Stimulated activated CD4-positive, alpha-beta T cell treated with anti-CD3 and anti-CD28 coated beads, Interleukin-2, amount 100 ng/mL, for 48 hours (primary cell): ENCODE measurements at places on chromosomes 12 and 14.

DNA sequence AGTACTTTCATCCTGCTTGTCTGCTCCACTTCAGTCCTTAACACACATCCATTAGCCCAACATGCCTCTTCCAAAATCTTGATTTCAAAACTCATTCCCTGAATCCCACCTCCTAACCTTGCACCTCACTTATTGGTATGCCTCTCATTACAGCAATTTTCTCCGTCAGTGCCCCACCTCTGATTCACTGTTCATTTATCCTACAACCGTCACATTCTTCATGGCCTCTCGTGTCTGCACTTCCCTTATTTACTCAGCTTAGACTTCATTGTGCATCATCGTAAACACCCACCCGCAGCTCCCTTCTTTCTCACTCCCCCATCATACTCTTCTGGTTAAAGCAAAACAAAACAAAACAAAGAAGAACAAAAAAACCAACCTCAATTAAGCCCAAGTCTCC, 160.6 kb upstream of the HMGA2 start:
- DNase-seq: no peak

DNA sequence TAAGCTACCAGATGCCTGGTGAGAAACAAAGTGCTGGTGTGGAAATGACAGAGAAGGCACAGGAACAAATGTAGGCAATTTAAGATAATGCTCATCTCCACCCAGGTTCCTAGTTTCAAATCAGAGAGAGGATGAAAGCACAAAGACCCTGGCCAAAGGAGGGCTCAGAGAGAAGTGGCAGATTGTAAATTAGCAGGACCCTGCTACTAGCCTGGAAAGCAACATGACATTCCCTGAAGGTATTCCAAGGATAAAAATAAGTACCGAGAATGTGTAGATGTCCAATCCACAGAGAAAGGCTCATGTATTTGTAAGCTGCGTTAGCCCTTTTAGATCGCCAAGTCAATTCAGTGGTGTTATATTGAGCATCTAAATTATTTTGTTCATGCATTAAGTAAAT, 324.0 kb downstream of the TMEM117 start:
- no peak for DNase-seq

DNA sequence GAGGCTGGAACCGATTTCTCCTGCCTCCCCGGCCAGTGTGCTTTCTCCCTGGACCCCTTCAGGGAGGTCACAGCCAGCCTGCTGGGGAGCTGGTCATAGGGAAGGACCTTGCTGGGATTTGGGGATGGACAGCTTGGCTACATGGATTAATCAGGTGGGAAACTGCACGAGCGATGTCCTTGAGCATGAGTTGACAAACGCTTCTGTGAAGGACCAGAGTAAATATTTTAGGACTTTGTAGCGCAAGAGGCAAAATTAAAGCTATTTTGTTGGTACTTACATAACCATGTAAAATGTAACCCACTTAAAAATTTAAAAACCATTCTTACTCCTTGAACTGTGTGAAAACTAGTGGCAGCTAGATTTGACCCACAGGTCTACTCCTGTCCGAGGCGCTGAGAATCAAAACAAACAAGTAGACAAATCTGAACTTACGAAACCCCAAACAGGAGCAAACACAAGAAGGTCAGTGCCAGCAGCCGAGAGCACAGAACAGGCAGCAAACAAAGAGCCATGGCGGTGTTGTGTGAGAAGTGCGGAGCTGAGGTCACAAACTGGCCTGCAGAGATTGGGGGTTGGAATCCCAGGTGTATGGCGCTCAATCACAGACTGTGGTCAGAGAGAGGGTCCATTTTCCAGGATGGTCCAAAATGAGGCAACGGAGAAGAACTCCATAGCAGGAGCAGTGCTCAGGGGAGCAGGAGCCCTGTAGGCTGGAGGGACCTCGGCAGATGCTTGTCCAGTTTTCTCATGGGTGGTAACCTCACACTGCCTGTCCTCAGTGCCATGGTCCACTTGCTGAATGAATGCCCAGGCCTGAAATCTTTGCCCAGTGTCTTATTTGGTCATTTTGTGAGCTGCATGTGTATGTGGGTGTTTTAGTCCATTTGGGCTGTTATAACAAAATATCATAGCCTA, 79.2 kb upstream of the CLMN start:
- no peak for DNase-seq

DNA sequence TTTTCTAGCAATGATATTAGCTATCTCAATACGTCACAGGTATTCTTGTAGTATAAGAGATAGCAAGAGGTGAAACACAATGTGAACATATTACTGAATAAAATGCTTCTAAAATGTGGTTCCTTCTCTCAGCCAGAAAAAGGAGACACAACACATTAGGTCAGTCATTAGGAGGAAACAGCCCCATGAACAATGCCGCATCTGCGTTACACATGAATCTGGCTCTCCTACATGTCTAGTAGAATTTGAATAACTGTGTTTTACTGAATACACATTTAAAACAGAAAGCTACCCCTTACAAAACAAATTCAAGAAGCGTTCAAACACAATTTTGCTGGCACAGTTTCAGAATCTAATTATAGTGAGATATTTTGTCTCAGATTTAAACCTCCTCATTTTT, 51.6 kb downstream of the EFCAB11 start:
- no peak for DNase-seq

GRCh38 chr14:100281286-100282082, 24.8 kb downstream of the SLC25A29 start:
- DNase-seq: no peak

DNA sequence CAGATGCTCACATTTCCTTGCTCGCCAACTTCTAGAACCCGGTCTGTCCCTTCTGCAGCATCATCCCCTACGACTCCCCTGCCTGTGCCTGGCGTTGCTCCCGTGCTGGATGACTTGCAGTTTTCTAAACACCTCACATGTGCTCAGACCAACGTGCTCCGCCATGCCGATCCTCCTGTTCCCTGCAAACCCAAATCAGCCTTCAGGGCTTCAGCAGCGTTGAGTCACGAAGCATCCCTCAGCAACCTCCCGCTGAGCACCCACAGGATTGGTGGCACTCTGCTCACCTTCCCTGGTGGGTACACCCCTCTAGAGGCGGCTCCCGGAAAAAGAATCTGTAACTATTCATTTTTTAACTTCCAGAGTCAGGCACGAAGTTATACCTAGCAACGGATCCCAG, 2.8 kb upstream of the PIWIL1 start:
- no peak for DNase-seq

DNA sequence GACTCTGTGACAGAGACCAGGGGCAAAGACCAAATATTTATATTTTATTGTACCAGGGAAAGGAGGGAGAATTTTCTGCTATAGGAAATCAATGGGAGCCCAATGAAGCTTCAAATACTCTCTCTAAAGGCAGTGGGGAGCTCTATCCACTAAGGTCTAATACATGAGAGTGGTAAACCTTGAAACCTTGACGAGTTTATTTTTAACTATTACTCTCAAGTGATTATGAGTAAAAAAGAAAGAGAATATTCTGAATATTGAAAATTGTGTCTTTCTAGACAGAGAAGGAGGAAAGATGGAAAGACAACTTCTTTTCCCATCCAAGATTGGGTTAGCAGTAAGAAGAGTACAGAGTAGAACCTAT, 1722.1 kb upstream of the SEL1L start:
- no peak for DNase-seq
